ENCODE measurements at places on chromosomes 5 and 9.

GRCh38 chr5:126919566-126919965 lies 110.8 kb downstream of the MARCHF3 start:
- no peaks in the 10 kb centered on the region for H3K27me3 ChIP-seq
- peak overlapping the region; percentile 62 for H3K27ac ChIP-seq
- DNase-seq, result no peak
- no peaks in the 10 kb centered on the region for H3K36me3 ChIP-seq
- H3K4me3 ChIP-seq, result no peak overlapping the region
- H3K4me1 ChIP-seq, result peaks cover 19% of the 10 kb centered on the region

DNA sequence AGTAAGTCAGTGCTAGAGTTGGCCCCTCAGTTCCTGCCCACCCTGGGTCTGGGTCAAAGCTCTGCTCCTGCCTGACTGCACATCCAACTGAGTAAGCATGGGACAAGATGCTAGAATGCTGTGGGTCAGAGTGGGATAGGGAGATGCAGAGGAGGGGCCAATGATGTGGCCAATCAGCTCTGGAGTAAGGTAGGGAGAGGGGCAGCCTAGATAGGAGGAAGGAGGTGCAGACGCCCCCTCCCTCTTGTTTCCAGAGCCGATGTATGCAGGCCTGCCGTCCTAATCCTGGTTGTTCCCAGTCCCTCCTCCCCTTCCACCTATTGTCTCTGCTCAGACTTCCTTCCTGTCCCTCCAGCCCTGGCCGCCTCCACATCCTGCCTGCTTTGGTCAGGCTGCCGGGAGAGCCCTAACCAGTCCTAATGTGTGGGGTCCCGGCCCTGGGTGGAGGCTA lies 1.3 kb downstream of the ARAP3 start:
- peaks cover 17% of the 10 kb centered on the region for H3K4me1 ChIP-seq
- peak; percentile 52 for DNase-seq
- H3K36me3 ChIP-seq, result no peaks in the 10 kb centered on the region
- peak overlapping the region; percentile 1 for H3K4me3 ChIP-seq
- H3K27me3 ChIP-seq, result no peaks in the 10 kb centered on the region

DNA sequence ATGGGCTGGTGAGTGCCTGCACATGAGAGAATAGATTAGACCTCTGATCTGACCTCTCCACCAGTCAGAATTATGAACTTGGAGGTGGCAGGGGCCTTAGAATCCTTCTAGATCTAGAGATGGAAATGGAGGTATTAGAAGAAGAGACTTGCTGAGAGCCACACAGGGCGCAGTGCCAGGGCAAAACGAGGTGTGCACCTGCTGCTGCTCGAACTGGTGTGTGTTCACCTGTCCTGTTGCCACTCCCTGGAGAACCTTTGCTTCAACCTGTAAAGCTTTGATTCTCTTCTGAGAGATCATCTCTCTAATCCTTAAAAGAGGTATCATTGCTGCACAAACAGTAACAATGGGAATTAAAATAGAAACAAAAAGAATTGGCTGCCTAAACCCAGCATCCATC lies 24.9 kb downstream of the FRMPD1 start:
- no peaks in the 10 kb centered on the region for H3K27me3 ChIP-seq
- no peaks in the 10 kb centered on the region for H3K36me3 ChIP-seq
- no peak overlapping the region for H3K27ac ChIP-seq
- DNase-seq, result no peak

DNA sequence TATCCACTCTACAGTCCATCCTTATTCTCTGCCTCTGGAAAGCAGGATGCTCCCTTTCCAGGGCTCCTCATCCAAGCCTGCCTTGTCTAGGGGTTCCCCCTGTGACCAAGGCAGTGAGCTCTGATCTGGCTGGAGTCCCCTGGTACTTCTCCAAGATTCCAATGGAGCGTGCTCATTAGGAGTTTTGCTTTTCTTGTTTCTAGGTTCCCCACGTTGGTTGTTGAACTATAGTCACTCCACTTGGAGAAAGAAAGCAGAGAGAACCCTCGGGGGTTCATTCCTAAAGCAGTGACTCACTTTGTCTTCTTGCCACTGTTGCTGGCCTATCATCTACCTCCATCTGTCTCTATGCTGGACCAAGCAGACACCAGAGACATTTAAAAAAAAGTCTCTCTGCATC lies 192.6 kb downstream of the TLE4 start:
- H3K36me3 ChIP-seq, result no peaks in the 10 kb centered on the region
- peaks cover 2% of the 10 kb centered on the region for H3K4me1 ChIP-seq
- peak; percentile 41 for DNase-seq
- H3K27me3 ChIP-seq, result no peaks in the 10 kb centered on the region

- H3K4me1 ChIP-seq, result no peaks in the 10 kb centered on the region
- H3K4me3 ChIP-seq, result no peak overlapping the region
- H3K27ac ChIP-seq, result no peak overlapping the region
- no peak for DNase-seq
These were observed 131.0 kb upstream of the ITGA1 start for GRCh38 chr5:52656569-52657246.

GRCh38 chr5:148733601-148734438 lies 79.5 kb upstream of the HTR4 start:
- no peaks in the 10 kb centered on the region for H3K36me3 ChIP-seq
- H3K4me1 ChIP-seq, result no peaks in the 10 kb centered on the region
- H3K4me3 ChIP-seq, result no peak overlapping the region
- no peak overlapping the region for H3K27ac ChIP-seq

DNA sequence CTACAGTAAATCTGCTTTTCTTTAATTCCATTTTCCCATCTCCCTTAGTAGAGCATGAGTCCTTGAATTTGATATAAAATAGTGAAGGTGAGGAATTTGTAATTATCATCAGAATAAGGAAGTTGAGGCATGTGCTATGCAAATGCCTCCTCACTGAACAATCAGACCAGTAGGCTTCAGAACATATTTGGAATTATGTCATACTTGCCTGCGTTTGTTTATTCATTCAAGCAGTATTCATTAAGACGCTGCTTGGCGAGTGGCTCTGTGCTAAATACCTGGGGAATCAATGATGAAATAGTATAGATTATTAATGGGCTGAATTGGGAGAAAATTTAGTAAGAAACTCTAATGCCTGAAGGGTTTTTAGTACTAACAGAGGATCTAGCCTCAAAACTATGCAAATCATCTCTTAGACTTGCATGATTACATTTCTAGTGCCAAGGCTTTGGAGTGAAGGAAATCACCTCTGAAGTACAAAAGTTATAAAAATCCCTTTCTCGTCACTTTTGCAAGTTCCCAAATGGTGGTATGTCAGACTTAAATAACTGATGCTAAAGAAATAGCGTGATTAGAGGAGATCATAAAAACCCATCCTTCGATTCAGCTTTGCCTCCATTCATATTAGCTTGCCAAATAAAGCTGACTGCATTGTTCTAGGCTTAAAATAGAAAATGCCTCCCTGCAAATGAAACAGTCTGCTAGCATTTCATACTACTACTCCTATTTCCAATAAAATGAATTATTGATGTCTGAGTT lies 141.7 kb downstream of the PCSK5 start:
- H3K27me3 ChIP-seq, result no peaks in the 10 kb centered on the region
- no peak overlapping the region for H3K4me3 ChIP-seq
- no peak overlapping the region for H3K27ac ChIP-seq
- DNase-seq, result no peak
- no peaks in the 10 kb centered on the region for H3K36me3 ChIP-seq
- no peaks in the 10 kb centered on the region for H3K4me1 ChIP-seq
